ENCODE measurements at places on chromosomes 4 and X. TPM values are rescaled to one million over a fixed set of nuclear protein-coding genes. Genes with fewer than 3 reads are reported as not detected.

Gene SNCA
- total RNA-seq = 43.2 TPM

Gene ABLIM2
- total RNA-seq = 0.14 TPM

Gene CCDC158
- 0.18 TPM for total RNA-seq

Gene FATE1
- not detected for total RNA-seq

Gene CLDN34
- total RNA-seq = not detected

Gene DMRTC1
- not detected for total RNA-seq

Gene LPAR4
- total RNA-seq = not detected

Gene ZNF674
- total RNA-seq = 5.0 TPM

Gene AFM
- total RNA-seq = not detected

Gene ADGRL3
- 0.09 TPM for total RNA-seq

Gene SMPX
- not detected for total RNA-seq

Gene P2RY8
- total RNA-seq = not detected

Gene DOCK11
- 30.7 TPM for total RNA-seq

Gene XPNPEP2
- total RNA-seq = 1.9 TPM

Gene CDKL2
- 0.55 TPM for total RNA-seq

Gene USP26
- not detected for total RNA-seq

Gene POU4F2
- total RNA-seq = not detected

Gene CLGN
- 5.8 TPM for total RNA-seq

Gene SPANXN4
- total RNA-seq = not detected

Gene PNMA5
- not detected for total RNA-seq

Gene PABPC1L2A
- not detected for total RNA-seq

Gene ERAS
- total RNA-seq = not detected

Gene PAGE2
- total RNA-seq = 0.71 TPM

Gene NEXMIF
- 0.09 TPM for total RNA-seq

Gene UGT2B17
- total RNA-seq = not detected

Gene LRRC66
- 0.46 TPM for total RNA-seq

Gene ANAPC4
- 21.1 TPM for total RNA-seq

Gene NALF2
- not detected for total RNA-seq

Gene LEF1
- total RNA-seq = 0.14 TPM

Gene NXF2B
- not detected for total RNA-seq

Gene FRG2
- total RNA-seq = not detected

Gene GABRE
- 58.4 TPM for total RNA-seq

Gene TEC
- total RNA-seq = 0.71 TPM

Gene SLC49A3
- 2.7 TPM for total RNA-seq

Gene MID1IP1
- total RNA-seq = 51.8 TPM

Gene SLC25A14
- 9.1 TPM for total RNA-seq

Gene TCEAL2
- 0.28 TPM for total RNA-seq

Gene XG
- total RNA-seq = 7.9 TPM

Gene USP17L18
- not detected for total RNA-seq

Gene SMIM31
- total RNA-seq = not detected

Gene UGT2A2
- total RNA-seq = not detected

Gene CFI
- total RNA-seq = 6.9 TPM

Gene SYP
- total RNA-seq = 0.18 TPM

Gene NONO
- total RNA-seq = 421 TPM

Gene DCLK2
- 5.8 TPM for total RNA-seq

Gene GYG2
- 11.4 TPM for total RNA-seq
